G401 (cell line): ENCODE measurements at places on chromosomes 6 and 20.
A peak's percentile ranks its signal among the peaks of the same experiment; 100 is the strongest.

DNA sequence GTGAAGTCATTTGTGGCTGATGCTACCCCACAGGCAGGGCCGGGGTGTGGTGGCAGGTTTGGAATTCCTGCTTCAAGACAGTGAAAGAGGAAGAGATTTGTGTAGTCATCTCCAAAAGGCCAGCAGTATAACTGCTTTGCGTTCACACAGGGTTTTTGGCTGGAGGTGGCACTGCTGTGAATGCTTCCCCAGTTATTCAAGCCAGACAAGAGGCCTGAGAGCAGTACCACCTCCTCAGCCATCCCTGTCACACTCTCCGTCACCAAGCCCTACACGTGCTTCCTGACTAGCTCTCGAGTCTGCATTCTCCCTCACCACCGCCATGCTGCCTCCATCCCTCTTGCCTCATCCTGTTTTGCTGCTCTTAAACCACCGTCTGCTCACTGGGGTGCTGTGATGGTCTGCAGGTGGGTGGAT, 23.9 kb downstream of the ARMC2 start:
- DNase-seq: peak; percentile 31

DNA sequence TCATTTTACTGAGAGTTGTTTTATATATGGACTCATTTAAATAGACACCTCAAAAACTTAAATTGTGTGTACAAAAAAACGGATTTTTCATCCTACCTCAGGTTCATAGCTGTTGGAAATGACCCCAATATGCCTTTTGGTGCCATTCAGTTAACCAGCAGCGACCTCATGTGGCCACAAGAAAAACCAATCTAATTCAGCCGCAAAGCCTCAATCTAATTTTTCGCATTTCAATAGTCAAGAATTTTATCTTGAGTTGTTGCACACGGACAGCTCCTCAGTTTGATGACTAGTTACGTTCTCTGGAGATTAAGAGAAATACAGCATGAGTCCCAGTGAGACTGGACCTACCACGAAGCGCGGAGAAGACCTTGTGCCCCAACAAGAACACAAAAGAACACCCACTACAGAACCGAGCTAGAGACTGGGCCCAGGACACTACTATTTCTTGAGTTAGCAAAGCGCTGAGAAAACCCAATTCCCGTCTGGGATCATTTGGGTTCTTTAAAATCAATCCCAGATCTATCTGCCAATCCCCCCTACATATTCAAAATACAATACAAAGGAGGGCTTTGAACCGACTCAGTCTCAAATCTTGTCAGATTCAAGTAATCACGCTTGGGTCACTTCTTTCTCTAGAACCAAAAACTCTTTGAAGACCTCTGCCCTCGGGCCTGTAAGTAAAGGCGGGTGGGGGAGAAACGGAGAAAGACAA, 1.1 kb downstream of the TCP11 start:
- peak; percentile 81 for DNase-seq

DNA sequence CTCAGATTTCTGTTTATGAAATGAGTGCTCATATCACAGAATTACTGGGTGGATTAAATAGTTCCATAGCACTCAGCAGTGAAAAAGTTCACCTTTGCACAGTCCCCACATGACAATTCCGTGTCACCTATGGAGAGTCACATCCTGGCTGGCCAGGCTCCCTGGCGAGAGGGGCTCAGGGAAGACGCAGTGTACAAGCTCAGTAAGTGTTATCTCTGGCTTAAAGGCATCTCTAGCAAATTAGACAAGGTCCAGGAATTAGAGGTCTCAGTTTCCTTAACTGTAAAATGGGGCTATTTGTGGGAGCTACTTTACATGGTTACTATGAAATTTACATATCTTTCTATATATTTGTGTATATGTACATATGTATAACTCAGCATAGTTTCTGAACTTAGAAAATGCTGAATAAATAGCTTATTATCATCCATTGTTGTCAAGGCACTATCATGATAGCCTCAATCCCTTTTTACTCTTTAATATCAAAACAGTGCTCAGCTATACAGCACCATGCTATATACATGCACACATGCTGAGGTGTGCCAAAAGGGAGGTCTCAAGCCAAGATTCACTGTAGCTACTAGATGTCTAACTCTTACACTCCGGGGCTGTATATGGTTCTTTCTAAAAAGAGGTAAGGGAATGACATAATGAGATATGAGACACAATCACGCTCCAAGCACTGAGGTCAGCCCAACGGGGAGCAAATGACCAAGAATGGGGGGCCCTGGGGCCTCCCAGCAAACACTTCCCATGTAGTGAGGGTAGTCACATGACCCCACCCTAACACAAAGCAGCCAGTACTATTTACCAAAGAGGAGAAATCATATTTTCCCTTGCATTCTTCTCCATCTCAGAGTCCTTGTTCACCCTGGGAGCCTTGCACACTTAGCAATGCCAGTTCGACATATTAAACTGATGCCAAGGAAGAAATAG, 59.4 kb downstream of the SLC22A23 start:
- no peak for DNase-seq

DNA sequence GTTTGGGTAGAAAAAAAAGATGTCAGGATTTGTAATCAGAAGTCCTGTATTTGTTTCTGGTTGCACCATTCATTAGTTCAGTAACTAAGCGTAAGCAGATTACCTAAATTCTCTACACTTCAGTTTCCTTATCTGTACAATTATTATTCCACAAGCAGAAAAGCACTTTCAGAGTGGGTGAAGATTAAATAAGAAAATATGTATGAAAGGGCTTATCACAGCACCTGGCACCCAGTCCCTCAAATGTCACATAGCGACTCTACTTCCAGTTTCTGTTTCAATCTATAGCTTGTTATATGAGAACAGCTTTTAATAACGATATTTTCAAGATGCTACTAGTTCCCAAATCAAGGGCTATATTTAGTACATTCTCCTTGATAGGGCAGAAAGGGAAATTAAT, 31.4 kb downstream of the RGS17 start:
- DNase-seq: no peak

DNA sequence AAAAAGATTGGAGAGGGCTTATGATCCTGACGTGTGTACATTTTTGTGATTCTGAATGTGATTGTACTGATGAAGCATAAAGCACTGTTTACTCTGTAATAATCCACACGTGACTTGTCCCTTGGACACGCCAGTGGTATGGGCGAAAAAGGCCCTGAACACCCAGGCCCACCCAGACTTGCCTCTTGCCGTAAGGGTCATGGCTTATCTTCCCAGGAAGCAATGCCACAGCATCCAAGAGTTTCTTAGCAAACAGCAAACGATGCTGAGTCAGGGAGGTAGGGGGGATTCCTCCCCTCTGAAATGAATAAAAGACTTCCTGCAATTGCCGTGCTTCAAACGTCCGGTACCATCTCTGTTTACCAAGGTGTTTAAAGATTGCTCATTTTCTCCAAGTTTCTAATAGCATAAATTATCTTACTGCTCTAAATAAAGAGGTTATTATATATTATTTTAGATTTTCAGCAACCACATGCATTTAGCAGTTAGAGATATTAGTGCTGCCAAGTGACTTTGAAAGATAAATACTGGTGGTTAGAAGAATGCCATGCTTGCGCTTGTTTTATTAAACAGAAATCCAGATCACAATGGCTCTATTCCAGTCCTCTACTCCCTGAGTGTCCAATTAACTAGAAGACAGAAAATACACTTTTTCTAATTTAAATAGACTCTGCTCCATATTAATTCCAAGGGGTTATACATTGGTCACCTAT, 212.8 kb upstream of the CST7 start:
- DNase-seq: no peak

DNA sequence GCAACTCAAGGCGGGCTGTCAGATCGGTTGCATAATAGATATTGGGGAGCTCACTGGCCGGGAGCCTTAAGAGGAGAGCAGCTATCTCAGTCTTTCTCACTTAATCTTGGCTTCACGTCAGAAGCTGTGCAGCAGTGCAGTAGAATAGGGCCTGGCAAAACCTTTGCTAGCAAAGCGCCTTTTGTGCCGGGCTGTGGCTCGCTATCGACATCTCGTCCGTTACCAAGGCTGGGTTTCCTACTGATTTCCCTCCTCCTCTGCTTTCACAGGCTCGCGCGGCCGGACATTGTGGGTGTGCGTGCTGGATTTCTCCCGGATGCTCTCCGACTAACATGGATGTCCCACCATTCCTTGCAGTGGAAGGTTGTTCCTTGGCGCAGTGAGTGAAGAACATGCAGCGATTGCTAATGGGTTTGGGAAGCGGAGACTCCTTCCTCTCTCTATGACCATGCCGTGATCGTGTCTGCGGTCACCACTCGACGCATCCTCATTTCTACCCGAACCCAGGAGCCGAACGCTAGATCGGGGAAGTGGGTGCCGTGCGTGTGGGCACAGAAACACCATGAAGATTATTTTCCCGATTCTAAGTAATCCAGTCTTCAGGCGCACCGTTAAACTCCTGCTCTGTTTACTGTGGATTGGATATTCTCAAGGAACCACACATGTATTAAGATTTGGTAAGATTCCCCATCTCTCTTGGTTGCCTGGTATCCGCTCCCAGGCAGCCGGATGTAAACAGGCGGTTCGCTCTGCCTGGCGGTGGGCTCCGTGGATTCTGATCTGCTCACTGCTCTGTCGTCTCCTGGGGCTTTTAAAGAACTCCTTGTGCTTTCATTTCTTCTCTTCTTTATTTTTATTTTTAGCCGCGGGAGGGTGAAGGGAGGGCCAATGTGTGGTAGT, 5.5 kb downstream of the GRIK2 start:
- peak; percentile 85 for DNase-seq

- no peak for DNase-seq
Observed at GRCh38 chr6:45658400-45658799, 280.7 kb upstream of the SUPT3H start.

- DNase-seq: no peak
Observed at GRCh38 chr6:148435386-148435785, 92.7 kb downstream of the SASH1 start.

DNA sequence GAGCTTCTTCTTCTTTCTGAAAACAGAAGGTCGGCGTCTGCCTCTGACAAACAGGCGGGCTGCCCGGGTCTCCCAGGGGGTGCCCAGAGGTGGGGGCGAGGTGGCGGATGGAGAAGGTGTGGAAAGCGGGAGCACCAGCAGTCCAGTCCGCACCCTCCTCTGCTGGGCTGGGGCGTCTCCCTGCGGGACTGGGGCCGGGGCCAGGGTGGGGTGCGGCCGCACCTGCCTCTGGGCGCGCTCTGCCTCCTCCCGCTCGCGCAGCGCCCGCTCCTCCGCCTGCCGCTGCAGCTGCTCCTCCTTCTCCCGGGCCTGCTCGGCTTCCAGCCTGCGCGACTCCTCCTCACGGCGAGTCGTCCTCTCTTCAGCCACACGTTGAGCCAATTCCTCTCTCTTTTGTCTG, 71.1 kb upstream of the BCLAF1 start:
- no peak for DNase-seq

GRCh38 chr6:88171312-88171711, 5.2 kb upstream of the CNR1 start:
- no peak for DNase-seq

- DNase-seq: no peak
Observed at GRCh38 chr6:150937132-150937906, 71.8 kb downstream of the MTHFD1L start.

DNA sequence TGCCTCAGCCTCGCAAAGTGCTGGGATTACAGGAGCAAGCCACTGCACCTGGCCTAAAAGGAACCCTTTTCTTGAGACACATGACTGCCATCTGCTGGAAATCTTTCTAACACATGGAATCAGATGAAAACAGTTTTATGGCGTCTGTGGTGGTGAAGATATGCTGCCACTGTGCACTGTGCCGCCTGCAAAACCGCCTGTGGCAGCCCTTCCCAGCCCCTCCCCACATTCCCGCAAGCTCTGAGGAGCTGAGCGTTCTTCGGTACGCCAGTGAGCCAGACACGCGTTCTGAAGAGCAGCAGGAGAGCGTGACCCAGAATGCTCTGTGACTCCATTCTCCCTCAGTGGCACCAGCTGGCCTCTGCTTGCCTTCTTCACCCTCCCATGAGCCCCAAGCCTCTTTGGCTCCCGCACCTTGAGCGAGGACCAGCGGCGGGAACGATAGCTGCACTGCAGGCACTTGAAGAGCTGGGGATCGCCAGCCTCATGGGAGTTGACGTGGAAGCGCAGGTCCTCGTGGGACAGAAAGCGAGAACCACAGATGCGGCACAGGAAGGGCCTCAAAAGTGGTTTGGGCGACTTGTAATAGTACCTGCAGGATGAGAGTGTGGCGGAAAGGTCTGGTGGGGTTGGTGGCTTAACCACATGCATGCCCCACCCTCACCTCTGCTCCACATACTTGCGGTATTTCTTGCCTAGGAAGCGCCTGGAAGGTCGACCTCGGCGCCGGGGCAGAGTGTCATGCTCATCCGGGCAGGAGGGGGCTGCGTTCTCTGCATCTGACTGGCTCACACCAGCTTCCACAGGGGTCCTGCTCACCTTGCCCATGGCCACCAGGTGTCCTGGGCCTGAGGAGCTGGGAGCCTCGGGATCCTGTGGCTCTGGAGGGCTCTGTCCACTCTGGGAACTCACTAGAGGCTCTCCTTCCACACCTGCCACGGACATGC, 8.7 kb downstream of the ZNF335 start:
- peak; percentile 84 for DNase-seq

GRCh38 chr6:168343239-168344150, 23.9 kb upstream of the DACT2 start:
- DNase-seq: no peak

- DNase-seq: no peak
Observed at GRCh38 chr6:7106752-7107577, 796 bp upstream of the RREB1 start.

DNA sequence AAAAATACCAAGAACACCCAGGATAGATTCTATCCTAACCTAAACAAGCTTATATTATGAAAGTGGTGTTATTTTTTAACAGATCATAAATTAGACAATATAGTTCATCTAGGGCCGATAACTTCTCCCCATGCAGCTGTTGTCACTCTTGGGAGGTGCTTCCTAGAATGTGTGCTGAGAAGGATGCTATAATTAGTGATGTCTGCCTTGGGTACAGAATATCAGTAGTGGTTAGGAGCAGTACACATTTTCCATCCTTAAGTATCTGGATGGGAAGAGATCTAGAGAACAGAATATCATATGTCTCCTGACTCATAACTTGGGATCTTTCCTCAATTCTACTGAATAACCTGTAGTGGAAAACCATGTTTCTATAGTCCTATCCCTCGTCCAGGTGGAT, 214.5 kb downstream of the BCKDHB start:
- DNase-seq: no peak

DNA sequence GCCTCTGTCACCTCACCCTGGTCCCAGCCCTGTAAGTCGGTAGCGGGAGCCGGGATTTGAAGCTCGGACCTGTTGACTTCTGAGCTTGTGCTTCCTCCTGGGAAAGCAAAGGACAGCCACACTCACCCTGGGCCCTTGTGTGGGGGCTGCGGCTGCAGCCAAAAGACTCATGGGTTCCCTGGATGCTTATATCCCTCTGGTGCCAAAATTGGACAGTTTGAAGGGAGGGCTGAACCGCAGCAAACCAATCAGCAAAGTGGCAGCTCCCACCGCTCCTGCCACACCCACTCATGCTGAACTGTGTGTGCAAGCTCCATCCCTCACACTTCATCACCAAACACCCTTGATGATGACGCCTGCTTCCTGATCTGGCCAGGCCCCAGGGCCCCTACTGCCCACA, 3.9 kb upstream of the CCN5 start:
- no peak for DNase-seq

- DNase-seq: peak; percentile 19
Observed at GRCh38 chr6:42978487-42978838, 518 bp downstream of the PEX6 start.

- no peak for DNase-seq
Observed at GRCh38 chr6:170139531-170139930, 151.3 kb downstream of the DLL1 start.
